H1 (cell line): ENCODE measurements at places on chromosomes 6 and 20. TPM values are rescaled to one million over a fixed set of nuclear protein-coding genes. Genes with fewer than 3 reads are reported as not detected.

Gene HLA-DPA1
- 6.2 and 6.8 TPM in 2 replicates for total RNA-seq

Gene TNNC2
- 3.6 and 5.7 TPM in 2 replicates for total RNA-seq

Gene C20orf173
- not detected in 2 replicates for total RNA-seq

Gene RAET1L
- not detected in 2 replicates for total RNA-seq
